Naive thymus-derived CD4-positive, alpha-beta T cell (primary cell): ENCODE measurements at places on chromosomes 12 and 14. TPM values are rescaled to one million over a fixed set of nuclear protein-coding genes. Genes with fewer than 3 reads are reported as not detected.

The PTPN6 gene
- total RNA-seq, result 390 TPM

The ENTPD5 gene
- 15.4 TPM for total RNA-seq

The CLEC12A gene
- 4.2 TPM for total RNA-seq

- DNase-seq, result no peak
These were observed 462.5 kb downstream of the NAV3 start for GRCh38 chr12:78293059-78293686.

DNA sequence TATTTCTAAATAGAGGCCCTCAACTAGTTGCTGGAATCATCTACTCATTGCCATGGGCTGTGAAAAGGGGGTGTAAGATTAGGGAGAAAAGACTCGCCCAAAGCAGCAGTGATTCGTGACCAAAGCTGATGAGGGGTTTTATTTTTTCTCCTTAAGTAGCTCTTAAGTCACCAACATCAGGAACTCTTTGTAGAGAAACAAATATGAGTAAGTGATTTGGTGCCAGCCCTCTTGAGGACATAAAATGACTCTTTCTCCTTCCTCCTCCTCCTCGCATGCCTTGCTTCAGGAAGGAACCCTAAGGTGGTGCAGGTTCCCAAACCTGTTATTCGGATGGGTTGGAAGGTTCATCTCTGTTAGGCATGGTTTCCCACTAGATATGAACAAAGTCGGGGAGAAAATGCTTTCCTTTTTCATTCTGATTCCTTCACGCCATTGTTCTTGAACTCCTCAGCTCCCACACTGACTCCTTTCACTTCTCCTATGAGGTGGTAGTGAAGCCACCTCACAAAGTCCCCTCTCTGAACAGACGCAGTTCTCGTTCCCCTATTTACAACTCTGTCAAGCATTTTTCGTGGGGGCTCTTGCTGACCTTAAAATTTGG, 113.4 kb downstream of the ETV6 start:
- no peak for DNase-seq

DNA sequence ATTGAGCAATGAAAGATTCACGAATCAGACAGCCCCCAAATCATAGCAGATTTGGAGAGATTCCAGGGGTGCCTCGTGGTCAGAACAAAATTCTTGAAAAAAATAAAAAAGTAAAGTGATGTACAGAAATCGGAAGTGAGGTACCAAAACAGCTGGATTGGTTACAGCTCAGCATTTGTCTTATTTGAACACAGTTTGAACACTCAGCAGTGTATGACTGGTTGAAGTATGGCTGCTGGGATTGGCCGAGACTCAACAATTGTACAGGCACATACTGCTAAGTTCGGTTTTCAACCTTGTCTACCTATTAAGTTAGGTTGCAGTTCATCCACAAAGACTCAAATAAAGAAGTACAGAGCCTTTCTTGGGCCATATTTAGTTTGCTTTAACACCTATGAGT, 865.4 kb upstream of the TMEM132C start:
- DNase-seq, result no peak

- no peak for DNase-seq
These were observed 817 bp downstream of the STXBP6 start for GRCh38 chr14:25049093-25049567.

DNA sequence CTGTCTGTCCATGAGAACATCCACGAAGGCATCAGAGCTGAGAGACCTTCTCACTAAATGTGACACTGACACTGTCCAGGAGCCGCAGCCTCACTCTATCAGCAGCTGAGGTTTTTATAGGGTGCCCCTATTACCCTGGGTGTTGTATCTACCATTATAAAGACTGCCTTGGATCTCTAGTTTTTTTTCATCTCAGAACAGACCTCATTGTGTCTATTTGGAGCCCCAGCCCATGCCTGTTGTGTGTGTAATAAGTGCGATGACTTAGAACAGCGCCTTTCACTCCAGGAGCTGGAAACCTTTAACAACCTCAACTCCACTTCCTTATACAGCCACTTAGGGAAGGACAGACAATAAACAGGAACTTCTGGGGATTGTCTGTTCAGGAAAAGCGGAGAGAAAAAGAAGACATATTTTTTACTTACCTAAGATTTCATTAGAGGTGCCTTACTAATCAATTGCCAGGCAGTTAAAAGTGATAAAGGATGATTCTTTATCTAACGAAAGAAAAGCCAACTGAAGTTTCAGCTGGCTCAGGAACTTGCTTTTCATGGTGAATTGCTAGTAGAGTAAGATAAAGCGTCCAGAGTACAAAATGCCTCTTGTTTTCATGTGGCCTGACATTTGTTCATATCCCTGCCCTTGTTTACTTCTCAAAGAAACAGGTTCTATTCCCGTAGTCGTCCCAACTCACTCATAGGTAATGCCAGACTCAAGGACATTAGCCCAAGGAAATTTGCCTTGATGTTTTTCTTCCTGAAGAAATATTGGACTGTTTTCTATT, 420.6 kb downstream of the RAD51B start:
- no peak for DNase-seq

GRCh38 chr12:132066345-132066685, 77.8 kb downstream of the DDX51 start:
- peak; percentile 33 for DNase-seq
